T follicular helper cell (primary cell): ENCODE measurements at places on chromosomes 5 and 9.

- no peak for DNase-seq
These were observed 15.2 kb upstream of the HOMER1 start for GRCh38 chr5:79529110-79529509.

- no peak for DNase-seq
These were observed 844.8 kb downstream of the CDH9 start for GRCh38 chr5:26193626-26194025.

GRCh38 chr9:90189306-90189705 lies 453.3 kb downstream of the DIRAS2 start:
- no peak for DNase-seq

DNA sequence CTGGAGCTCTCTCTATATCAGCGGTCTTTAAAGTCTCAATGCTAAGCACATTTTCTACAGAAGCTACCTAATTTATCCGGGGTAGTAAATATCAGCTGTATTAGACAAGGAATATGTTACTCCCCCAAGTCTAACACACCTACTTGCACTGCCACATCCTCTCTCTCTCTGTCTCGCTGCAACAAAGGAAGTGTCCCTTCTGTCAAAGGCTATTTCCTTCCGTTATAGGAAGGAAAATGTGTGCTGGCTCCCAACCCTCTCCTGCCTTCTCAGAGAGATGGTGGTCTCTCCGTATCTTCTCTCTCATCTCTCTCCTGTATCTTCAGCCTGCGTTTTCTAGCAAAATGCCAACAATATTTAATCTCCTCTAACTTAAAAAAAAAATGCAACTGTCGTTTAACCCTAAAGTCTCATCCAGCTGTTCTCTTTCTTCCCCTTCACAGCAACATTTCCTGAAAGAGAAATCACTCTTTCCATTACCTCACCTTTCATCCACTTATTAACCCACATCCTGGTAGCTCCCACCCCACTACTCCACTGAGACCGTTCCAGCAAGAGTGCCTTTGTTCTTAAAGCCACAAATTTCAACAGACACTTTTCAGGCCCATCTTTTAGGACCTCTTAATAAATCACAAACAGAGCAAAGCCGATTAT lies 2.3 kb downstream of the TTF1 start:
- DNase-seq, result no peak

DNA sequence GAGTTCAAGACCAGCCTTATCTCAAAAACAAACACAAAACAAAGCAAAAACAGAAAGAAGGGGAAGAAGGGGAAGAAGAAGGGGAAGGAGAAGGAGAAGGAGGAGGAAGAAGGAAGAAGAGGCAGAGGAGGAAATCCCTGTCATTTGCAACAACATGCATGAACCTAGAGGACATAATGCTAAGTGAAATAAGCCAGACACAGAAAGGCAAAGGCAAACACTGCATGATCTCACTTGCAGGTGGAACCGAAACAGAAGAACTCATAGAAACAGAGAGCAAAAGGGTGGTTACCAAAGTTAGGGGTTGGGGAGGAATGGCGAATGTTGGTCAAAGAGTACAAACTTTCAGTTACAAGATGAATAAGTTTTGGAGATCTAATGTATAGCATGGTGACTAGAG lies 135.4 kb downstream of the UGCG start:
- no peak for DNase-seq

DNA sequence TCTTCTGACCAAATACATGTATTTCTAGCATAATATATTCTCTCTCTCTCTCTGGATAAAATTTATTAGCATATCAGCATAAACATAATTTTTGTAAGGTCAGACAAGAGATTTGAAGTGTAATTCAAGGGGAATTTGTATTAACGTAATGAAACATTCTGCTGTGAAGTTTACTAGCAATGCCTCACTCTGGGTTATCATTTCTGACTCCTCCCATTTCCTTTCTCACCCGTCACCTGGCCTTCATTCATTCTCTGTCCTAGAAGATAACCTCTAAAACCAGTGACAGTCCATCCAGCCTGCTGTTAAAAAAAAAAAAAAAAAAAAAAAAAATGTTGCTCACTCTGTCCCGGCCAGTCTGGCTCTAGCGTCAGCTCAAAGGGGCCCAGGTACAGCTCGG lies 27.1 kb downstream of the GRAMD2B start:
- no peak for DNase-seq

GRCh38 chr9:79798450-79798849 lies 226.7 kb downstream of the TLE4 start:
- no peak for DNase-seq

DNA sequence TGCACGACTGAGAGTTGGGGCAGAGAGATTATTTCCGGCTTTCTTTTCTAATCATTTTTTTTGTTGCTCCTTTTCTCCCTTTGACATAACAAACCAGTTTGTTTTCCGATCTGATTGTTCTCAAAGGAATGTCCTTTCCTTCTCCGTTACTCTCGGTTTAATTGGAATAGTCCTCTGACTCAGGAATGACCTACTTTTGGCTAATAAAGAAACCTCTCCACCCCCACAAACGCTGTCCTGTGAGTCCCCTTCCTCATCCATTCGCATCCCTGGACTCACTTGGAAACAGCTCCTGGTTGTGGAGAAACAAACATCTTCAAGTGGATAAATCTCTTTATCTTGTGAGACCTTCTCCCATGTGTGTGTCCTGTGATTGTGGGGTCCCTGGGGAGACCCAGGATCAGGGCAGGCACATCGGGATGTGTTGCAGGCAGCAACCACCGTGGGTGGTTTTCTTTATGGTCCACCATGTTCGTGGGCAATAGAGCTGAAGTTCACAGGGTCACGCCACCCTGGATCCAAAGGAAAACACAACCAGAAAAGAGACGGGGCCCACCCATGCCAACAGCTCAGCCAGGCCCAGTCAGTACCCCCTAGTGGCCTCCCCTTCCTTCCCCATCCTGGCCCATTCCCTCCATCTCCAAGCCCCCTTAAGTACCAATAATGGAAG lies 45.2 kb upstream of the NEK6 start:
- DNase-seq, result no peak

- DNase-seq, result no peak
These were observed 35.8 kb upstream of the TLX3 start for GRCh38 chr5:171272996-171273970.

GRCh38 chr5:40221796-40222195 lies 457.9 kb upstream of the PTGER4 start:
- DNase-seq, result no peak

DNA sequence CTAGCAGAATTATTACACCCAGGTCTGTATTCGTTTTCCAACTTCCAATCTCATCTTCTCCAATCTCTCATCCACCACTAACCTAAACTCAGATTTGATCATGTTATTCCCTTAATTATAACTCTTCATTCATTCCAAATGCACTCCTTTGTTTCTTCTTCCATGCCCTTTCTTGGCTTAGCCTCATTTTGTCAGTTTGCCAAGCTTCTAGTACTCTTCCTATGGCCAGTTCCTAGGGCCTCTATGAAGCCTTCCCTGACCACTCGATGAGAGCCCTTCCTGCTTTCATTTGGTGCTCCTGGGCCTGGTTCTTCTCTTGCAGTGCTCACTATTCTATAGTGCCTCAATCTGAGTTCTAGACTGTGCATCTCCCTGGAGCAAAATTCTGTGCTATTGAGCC lies 5.8 kb downstream of the FAM219A start:
- DNase-seq, result no peak

DNA sequence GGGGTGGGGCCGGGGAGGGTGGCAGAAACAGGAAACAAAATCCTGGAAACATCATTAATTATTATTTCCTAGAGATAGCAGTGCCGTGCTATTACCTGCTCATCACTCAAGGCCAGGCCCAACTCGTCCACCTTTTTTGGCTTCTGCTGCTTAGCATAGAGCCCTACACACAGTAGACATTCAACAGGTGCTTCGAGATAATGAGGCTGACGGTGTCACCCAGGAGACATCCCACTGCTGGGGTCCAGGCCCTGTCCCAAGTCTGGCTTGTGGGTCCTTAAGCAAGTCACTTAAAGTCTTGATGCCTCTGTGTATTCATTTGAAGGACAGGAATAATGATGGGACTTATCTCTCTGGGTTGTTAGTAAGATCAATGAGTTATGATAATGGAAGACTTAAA lies 506.6 kb downstream of the BNC2 start:
- no peak for DNase-seq

DNA sequence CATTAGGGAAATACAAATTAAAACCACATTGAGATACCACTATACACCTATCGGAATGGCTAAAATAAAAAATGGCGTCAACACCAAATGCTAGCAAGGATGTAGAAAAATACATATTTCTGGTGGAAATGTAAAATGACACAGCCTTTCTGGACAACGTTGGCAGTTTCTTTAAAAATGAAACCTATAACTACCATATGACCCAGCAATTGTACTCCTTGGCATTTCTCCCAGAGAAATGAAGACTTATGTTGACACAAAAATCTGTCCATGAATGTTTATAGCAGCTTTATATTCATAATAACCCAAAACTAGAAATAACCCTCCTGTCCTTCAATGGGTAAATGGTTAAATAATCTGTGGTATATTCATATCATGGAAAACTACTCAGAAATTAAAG lies 188.7 kb upstream of the RAD23B start:
- DNase-seq, result no peak
